NCI-H187 treated with DMSO at 0.1 percent for 48 hours (cell line): ENCODE measurements at places on chromosomes 12 and 14.

DNA sequence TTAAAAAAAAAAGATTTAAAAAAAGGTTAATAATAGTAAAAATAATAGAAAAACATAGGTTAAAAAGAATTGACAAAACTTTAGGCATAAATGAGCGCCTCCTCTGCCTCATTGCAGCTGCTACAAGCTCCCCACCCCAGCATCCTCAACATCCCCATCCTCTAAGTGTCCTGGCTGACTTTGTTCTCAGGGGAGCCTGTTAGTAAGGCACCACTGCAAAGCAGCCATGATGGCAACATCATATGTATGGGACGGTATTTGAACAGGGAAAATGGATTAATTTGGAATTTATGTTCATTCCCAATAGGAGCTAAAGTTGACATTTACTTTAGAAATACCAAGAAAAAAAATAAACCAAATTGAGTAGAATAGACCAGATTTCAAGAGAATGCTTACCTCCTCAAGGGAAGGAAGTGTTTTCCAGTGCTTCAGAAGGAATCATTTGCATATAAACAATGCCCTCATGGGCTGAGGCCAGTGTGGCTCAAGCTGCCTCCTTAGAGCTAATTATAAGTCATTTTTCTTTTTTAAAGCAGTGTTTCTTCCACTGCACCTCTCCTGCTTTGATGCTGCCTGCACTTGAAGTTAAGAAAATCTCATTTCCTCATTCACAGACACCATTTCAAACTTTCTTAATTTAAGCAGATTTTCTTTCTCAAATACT lies 59.6 kb downstream of the DACT1 start:
- no peak for DNase-seq

DNA sequence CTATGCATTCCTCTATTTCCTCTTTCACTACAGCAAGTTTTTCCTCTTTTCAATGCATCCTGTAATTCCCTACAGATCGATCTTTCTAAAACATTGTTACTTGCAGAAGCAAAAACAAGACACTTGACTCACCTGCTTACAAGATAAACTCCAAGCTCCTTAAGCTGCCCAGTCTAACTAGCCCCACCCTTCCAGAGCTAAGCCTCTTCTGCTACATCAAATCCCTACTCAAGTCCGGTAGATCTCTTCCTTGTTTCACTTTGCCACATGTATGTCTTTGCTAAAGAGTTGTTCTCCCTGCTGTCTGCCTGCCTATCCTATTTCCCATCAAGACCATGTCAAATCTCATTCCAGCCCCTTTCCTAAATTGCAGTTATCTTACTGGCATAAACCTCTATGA lies 724.8 kb downstream of the C12orf50 start:
- DNase-seq, result no peak

DNA sequence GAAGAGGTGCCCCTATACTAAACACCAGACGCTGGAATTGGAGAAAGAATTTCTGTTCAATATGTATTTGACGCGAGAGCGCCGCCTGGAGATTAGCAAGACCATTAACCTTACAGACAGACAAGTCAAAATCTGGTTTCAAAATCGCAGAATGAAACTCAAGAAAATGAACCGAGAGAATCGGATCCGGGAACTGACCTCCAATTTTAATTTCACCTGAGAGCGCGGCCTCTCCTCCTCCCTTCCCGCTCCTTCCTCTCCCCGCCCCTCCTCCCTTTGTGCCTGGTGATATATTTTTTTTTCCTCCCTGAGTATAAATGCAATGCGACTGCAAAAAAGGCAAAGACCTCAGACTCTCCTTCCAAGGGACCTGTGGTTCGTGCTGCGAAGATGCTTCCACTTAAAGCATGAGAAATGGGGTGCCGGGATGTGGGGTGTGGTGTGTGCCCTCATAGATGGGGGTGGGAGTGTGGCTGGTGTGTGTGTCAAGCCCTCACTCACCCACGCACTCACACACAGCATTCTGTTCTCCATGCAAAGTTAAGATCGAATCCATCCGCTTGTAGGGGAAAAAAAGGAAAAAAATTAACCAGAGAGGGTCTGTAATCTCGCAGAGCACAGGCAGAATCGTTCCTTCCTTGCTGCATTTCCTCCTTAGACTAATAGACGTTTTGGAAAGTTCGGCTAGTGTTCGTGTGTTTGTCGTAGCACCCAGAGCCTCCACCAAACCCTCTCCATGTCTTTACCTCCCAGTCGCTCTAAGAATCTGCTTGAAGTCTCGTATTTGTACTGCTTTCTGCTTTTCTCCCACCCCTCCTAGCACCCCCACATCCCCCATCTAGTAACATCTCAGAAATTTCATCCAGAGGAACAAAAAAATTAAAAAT lies 4.5 kb downstream of the HOXC10 start:
- peak; percentile 58 for DNase-seq

- no peak for DNase-seq
Measured at GRCh38 chr14:68283378-68284123, 464.0 kb downstream of the RAD51B start.

GRCh38 chr14:99391671-99392070 lies 89.0 kb downstream of the SETD3 start:
- DNase-seq, result no peak

GRCh38 chr14:24986206-24986893 lies 63.6 kb downstream of the STXBP6 start:
- DNase-seq, result no peak

DNA sequence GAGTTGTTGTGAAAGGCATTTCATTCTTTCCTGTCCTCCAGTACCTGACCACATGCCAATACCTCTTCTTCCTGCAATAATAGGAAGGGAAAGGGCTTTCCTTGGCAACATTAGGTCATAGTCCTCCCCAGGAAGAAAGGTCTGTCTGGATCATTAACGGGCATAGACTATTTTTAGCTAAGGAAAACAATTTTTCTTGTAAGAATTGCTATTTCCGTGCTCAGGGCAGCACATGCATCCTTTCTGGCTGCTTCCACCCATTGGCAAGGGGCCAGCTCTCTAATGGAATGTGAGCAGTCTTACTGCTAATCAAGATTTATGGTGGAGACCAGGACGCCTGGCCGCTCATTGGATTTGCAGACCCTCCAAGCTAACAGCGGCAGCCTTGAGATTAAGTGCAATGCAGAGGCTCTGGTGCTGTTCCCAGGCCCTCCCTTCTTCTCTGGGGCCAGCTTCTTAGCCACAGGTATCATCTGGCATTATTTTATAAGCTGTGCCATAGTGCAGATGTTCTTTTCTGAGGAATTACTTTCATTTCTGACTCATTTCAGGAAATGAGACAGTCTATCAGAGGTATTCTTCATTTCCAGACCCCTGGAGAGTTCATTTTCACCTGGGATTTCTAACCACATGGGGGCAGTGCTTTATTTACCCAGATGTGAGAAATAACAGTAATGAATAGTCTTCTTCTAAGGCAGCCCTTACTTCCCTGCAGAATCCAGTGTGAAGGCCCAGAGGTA lies 52.9 kb downstream of the ANO6 start:
- DNase-seq, result no peak

- no peak for DNase-seq
Measured at GRCh38 chr12:115137812-115138521, 454.0 kb upstream of the TBX3 start.

DNA sequence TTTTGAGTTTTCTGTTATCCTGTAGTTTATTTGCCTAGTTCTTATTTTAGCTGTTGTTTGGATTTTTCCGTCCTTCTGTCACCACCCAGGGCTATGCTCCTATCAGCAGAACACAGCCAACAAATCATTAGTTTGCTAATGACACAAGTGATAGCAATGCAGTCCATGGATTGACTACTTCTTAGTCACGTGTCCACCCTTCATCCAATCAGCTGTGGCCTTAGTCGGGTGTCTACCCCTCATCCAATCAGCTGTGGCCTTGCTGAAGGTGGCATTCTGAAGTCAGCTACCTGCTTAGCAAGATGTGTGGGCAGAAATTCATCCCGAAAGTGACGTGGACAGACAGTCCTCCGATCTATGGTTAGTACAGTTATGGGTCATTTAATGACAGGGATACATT lies 182.3 kb downstream of the GALC start:
- DNase-seq, result no peak
